Mucosa of descending colon (tissue), 3 donors: ENCODE measurements at places on chromosomes 12 and 14. TPM values are rescaled to one million over a fixed set of nuclear protein-coding genes. Genes with fewer than 3 reads are reported as not detected.

The SLC2A3 gene
- total RNA-seq: 11.9 TPM

The TAS2R7 gene
- total RNA-seq: not detected

The ATXN7L3B gene
- total RNA-seq: 33.7 TPM

The LRP6 gene
- 37.2 TPM for total RNA-seq

The CLEC1A gene
- total RNA-seq: 1.2 TPM
